ENCODE measurements at places on chromosomes 2 and 18. TPM values are rescaled to one million over a fixed set of nuclear protein-coding genes. Genes with fewer than 3 reads are reported as not detected.

DNA sequence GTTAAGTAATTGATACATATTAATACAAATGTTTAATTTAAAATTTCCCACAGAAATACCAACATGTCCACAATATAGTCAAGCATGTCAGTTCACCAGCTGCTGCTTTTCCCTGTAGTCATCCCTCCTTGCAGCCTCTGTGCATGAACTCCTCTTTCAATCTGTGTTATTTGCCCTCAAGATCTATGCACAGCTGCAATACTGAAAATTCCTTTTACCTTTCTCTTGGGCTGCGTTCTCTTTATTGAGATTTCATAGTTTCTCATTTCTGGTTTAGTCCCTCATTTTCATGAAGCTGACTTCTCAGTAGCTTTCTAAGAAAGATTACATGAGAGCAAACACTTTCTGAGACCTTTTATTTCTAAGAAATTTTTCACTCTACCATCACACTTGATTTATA, 464.9 kb downstream of the PARD3B start:
- no peak for DNase-seq

Gene TMX3
- 59.6 TPM for total RNA-seq

DNA sequence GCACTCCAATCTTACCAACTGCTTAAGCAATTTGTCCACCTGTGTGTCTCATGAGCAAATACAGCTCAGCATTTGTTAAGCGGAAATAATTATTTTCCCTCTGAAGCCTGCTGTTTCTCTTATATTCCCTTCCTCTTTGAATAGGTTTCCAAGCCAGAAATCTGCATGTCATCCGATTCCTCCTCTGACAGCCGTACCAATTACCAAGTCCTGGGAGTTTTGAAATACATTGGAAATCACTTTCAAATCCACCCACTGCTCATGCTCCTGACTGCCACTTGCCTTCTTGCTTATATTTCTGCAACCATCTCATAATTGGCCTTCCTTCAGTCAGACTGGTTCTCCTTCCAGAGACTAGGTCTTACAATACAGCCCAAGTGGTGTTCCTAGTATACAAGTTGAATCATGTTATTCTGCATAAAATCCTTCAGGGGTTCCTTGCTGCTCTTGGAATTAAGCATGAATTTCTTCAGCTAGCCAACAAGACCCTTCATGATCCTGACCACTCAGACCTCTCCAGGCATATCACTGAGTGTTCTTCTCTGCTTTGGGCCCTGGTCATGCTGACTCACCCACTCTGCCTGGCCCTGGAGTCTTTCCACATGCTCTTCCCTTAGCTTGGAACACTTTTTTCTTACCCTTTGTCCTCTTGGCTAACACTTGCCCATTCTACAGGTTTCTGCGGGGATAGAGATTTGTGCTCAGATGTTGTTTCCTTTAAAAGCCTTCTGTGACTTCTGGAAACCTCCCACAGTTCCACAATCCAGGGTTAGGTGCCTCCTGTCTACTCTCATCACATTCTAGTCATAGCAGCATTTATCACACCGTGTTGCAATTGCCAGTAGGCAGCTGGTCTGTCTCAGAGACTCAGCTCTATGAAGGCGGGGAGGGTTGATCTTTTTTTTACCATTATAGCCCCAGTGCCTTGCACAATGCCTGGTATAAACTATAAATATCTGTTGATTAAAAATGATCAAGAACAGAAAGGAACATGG, 157.6 kb downstream of the ARL6IP6 start:
- DNase-seq: no peak

Gene ING5
- total RNA-seq: 31.7 TPM

- DNase-seq: no peak
Observed at GRCh38 chr2:235511187-235511661, 17.4 kb downstream of the AGAP1 start.

Gene MATN3
- total RNA-seq: 1.8 TPM

Gene MAP3K19
- total RNA-seq: not detected

- no peak for DNase-seq
Observed at GRCh38 chr2:120738117-120738516, 2.4 kb downstream of the GLI2 start.

DNA sequence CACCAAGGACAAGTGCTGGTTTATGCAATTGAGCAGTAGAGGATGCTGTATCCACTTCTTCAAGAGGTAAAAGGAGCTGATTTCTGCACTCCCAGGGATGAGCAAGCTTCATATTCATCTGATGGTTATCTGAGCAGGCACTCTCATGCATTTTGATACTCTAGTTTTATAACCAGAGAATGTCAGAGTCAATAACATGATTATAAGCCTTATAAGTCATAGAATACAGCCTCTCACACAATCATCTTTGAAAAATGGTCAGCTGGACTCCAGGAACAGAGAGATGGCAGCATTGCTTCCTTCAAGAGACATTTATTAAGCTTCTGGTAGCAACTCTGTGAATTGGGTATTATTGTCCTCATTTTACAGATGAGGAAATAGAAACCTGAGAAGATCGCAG, 167.1 kb downstream of the SLC8A1 start:
- DNase-seq: no peak

DNA sequence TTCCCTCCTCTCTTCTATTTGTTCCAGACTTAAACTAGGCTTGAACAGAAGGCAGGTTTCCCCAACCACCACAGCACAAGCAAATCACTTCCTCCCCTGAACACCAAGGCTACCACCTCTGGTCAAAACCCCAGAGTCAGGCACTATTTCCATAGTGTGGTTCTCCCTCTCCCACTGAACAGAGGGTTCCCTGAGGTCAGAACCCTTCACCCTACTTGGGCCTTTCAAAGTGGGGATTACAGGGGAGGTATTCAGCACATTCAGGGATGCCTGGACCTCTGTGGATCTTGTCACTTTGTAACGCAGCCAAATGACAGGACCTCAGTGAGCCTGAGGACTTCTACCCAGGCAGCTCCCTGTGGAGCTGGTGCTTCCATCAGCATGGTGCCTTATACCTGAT, 88.7 kb downstream of the TNS1 start:
- no peak for DNase-seq

Gene RGPD6
- total RNA-seq: 79.1 TPM
